ENCODE measurements at places on chromosomes 1 and 21.

GRCh38 chr1:173888749-173889148, 20.6 kb downstream of the ZBTB37 start:
- DNase-seq = no peak

DNA sequence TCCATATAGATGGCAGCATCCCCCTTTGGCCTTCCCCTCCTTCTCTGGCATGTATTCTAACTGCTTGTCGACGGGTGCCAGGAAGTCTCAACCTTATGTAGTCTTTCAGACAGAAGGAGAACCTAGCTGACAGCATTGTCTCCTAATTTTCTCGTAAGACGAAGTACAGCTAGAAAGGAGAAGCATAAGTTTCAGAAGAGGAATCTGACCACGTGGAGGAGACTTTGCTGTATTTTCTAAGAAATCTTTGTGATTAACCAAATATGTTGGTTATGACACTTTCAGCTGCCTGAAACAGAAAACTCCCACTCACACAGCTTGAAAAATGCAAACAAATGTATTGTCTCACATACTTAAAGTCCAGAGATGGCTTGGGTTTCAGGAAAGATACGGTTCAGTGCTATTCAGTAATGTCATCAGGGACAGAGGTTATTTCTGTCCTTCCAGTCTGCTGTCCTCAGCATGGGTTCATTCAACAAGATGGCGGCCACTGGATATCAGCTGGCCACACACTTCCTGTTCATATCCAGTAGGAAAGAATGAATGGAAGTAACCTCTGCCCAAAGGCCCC, 109.5 kb upstream of the ZNF648 start:
- DNase-seq = peak; percentile 89

DNA sequence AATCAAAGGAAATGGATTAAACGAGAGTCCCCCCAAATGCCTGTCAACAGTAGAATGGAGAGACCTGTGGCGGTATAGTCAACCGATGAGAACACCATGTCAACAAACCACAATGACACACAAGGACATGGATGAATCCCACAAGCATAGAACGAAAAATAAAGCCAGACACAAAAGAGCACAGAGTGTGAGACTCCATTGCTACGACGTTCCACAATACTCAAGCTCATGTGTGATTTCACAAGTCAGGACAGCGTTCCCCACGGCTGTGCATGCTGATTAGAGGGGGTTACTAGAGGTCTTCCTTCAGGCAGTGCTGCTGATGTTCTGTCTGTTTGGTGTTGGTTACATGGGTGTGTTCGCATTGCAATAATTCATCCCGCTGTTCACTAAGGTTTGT, 5.8 kb upstream of the PLA2G2D start:
- no peak for DNase-seq

DNA sequence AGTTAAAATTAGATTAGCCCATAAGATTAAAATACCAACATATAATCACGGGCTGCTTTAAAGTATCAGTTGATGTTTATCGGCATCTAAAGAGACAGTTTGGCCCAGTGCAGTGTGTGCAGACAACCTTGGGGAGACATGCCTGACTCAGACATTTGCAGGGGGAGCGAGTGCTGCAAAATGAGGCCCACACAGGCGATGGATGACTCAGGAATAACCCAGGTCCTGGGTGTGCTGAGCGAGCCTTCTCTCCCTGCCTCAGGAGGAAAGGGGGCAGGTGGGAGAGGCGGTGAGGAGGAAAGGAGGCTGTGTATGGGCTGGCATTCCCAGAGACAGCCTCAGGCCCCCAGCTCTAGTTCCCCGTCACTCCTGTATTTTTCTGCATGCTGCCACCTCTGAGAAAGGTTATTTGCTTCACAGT, 9.0 kb downstream of the SLC9A1 start:
- no peak for DNase-seq

DNA sequence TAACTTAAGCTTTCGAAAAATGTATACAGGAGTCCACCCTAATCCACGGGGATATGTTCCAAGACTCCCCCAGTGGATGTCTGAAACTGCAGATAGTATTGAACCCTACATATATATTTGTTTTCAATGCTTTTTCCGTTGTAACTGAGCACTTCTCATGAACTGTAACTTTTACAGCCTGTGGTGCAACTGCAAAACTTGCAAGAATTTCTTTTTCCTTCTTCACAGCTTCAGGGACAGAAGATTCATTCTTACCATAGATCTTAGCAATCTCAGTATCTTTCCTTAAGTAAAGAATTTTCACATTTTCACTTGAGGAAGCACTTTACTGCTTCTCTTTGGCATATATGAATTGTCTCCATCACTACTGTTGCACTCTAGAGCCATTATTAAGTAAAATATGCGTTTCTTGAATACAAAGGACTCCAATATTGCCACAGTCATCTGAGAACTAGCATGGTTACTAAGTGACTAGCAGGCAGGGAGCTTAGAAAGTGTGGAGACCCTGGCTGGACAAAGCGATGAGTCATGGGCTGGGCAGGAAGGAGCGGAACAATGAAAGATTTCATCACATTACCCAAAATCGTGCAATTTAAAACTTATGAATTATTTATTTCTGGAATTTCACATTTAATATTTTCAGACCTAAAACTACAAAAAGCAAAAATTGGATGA, 14.1 kb downstream of the DPYD start:
- DNase-seq = peak; percentile 45

GRCh38 chr1:8239306-8240023, 78.4 kb upstream of the SLC45A1 start:
- no peak for DNase-seq

DNA sequence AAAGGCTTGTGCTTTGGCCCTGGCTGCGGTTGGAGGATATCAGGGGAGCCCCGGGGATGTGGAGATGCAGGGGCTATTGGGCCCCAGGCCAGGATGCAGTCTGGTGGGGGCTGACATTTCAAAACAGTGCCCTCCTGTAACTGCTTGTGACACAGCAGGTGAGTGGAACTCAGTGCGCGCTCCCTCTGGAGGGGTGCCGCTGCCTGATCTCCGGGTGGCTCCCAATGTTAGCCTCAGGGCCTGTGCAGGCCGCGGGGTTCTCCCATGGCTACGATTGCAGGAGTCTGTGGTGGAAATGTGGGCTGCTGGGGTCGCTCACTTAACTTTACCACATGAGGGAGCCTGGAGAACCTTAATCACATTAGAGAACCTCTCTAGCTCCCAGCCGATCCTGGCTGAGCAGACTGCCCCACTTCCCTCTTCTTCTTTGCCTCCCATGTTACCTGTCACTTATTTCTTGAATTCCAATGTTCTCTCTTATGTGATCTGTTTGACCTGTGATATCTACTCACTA, 163.2 kb downstream of the FMN2 start:
- no peak for DNase-seq

- no peak for DNase-seq
These were observed 28.9 kb upstream of the GPR137B start for GRCh38 chr1:236113324-236114032.

GRCh38 chr21:17003763-17004373, 509.0 kb upstream of the CXADR start:
- no peak for DNase-seq

GRCh38 chr1:238005116-238005515, 114.4 kb upstream of the ZP4 start:
- DNase-seq = no peak

GRCh38 chr1:64946916-64947315, 19.4 kb downstream of the JAK1 start:
- peak; percentile 57 for DNase-seq

GRCh38 chr21:45161038-45161945, 86.9 kb downstream of the ADARB1 start:
- no peak for DNase-seq

DNA sequence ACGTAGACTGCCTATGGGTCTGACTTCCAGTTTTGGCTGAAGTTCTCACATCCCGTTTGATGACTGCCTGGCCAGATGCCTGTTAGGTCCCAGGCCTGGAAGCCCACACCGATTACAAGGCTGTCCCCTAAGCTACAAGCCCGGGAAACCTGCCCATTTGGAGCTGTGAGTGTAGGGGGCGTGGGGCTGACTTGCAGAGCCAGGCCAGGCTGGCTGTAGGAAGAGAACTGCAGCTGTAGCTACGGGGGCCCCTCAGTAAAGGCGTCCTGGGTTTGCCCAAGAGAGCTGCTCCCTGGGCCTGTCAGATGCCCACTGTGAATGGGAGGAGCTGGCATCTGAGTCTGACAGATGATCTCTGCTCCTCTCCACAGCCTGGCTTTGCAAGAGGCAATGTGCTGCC, 199.7 kb downstream of the CAMTA1 start:
- no peak for DNase-seq

Data from hematopoietic multipotent progenitor cell treated with erythropoietin and hydrocortisone succinate and interleukin-3 and kit ligand, for 4 days (in vitro differentiated cells).